ENCODE measurements at places on chromosomes 5 and 9. TPM values are rescaled to one million over a fixed set of nuclear protein-coding genes. Genes with fewer than 3 reads are reported as not detected.

DNA sequence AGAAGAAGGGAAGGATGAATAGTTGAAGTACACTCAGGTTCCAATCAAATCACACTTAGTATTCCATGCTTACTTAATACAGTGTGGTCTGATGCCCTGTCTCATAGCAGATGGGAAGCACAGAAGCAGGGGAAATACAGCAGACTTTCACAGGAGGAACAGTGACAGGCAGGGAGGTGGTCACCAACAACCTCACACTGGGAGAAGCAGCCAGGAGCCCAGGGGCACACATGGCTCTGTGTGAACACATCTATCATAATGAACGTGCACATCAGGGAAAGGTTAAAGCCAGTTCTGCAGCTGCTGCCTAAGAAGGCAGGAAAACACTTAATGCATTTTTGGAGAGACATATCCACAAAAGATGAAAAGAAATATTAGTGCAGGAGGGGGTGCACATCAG is 312.3 kb downstream of the MED10 start:
- H3K27ac ChIP-seq: no peak overlapping the region
- no peak for DNase-seq
- no peak overlapping the region for H3K4me3 ChIP-seq
- no peaks in the 10 kb centered on the region for H3K36me3 ChIP-seq
- H3K27me3 ChIP-seq: no peaks in the 10 kb centered on the region

- peak overlapping the region; percentile 31 for H3K4me3 ChIP-seq
- no peak for DNase-seq
- no peaks in the 10 kb centered on the region for H3K4me1 ChIP-seq
- H3K27ac ChIP-seq: peak overlapping the region; percentile 11
- peaks cover 4% of the 10 kb centered on the region for H3K27me3 ChIP-seq
- H3K36me3 ChIP-seq: no peaks in the 10 kb centered on the region
Observed at GRCh38 chr5:17218353-17219005, 1.0 kb downstream of the BASP1 start.

DNA sequence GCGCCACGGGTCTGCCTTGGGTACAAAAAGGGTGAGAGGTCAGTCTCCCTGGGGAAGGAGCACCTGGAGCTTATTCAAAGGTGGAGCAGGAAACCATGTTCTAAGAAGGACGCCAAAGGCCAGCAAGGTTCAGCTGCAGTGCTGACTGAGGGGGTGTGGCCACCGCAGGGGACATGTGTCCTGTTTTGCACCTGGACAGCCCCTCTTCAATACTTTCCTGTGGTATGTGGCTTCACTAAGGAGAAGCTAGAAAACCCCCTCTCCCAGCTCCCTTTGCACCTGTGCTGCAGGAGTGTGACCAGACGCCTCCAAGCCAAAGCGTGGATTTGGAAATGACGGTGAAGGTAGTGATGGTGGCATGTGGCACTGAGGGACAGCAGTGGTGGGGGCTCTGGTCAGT is 23.6 kb downstream of the TRIM14 start:
- H3K4me1 ChIP-seq: no peaks in the 10 kb centered on the region
- no peaks in the 10 kb centered on the region for H3K27me3 ChIP-seq
- no peak overlapping the region for H3K4me3 ChIP-seq
- H3K27ac ChIP-seq: no peak overlapping the region
- DNase-seq: no peak
- no peaks in the 10 kb centered on the region for H3K36me3 ChIP-seq

DNA sequence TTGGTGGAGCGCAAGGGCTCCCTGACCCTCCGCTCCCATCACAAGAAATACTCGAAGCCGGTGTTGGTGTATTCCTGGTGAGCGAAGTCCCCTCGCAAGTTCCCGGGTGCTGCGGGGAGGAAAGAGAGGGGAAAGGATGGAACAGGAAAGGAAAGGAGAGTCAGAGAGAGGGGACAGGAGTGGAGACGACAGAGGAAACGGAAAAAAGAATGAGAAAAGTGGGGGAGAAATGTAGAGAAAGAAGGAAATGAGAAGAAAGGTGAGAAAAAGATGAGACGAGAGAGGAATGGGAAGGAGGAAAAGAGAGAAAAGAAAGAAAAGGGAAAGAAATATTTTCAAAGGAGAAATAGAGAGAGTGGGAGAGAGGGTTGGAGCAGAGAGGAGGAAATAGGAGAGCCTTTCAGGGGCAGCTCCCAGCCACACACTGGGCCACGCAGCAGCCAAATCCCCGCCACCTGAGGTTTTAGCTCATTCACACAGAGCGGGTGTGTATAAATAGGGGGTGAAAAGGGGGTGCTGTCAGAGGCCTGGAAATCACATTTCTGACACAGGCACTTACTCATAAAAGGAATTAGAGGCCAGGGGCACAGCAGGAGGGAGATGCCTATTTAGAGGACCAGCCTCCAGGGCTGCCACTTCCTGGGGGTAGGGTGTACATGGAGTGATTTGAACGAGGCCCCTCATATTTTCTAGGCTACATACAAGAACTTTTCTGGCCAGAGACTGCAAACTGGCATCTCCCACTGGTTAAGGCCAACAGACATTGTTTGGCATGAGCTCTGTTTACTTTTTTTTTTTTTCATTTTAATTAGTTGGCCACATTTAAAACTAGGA is 555 bp downstream of the CFAP95 start:
- no peaks in the 10 kb centered on the region for H3K36me3 ChIP-seq
- no peak overlapping the region for H3K4me3 ChIP-seq
- DNase-seq: no peak
- H3K27ac ChIP-seq: no peak overlapping the region
- H3K4me1 ChIP-seq: no peaks in the 10 kb centered on the region

IL3 gene
- total RNA-seq: not detected

GARIN3 gene
- total RNA-seq: not detected

DNA sequence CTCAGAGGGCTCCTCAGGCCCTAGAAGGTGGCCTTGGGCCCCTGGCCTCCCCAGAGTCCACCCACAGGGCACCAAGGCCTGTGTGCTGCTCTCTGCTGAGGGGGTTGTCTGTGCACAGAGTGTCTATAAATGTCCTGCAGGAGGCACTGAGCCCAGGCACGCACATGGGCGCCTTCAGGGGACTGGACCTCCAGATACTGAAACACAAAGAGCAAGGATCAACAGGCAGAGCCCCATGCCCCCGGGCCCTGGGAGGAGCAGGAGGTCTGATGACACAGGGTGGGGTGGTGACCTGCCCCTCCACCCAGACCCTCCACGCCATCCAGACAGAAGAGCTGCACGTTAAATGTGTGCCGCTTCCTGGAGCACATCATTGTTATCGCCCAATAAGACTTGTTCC is 64.6 kb upstream of the SIMC1 start:
- H3K27me3 ChIP-seq: no peaks in the 10 kb centered on the region
- DNase-seq: no peak
- no peak overlapping the region for H3K27ac ChIP-seq

DAPK1 gene
- total RNA-seq: 46.0 TPM

GRCh38 chr5:927172-928015 is 34.7 kb downstream of the TRIP13 start:
- no peaks in the 10 kb centered on the region for H3K4me1 ChIP-seq
- no peak overlapping the region for H3K27ac ChIP-seq
- H3K36me3 ChIP-seq: no peaks in the 10 kb centered on the region

ACOT12 gene
- total RNA-seq: not detected

MEIKIN gene
- total RNA-seq: not detected

DNA sequence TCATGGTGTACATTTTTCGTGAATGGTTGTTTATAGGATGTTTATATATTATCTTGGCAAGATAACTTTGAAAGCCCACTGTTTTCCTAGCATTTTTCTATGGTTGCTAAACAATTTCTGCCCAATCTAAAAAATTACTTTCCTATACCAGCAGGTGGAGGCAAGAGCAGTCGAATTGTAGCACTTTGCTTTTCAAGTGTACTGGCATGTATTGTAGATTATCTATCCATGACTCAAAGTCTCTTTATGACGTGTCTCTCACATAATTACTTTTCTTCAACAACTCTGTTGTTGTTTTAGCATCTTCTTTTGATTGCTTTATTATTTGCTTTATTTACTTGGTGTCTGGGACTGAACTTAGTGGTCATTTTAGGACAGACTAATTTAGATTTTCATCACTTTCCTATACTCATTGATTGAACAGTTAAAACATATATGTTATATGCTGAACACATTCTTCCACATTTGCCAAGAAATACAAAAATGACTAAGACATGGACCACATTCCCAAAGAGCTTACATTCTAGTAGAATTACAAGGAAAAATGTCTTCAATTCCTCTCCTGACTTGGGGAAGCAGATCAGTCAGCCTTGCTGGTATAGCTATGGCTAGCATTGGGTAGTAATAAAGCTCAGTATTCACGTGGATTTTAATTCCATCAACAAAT is 20.7 kb downstream of the NLN start:
- H3K27ac ChIP-seq: no peak overlapping the region
- DNase-seq: no peak
- H3K36me3 ChIP-seq: no peaks in the 10 kb centered on the region
- no peak overlapping the region for H3K4me3 ChIP-seq
- H3K4me1 ChIP-seq: no peaks in the 10 kb centered on the region

- H3K27me3 ChIP-seq: no peaks in the 10 kb centered on the region
- no peaks in the 10 kb centered on the region for H3K36me3 ChIP-seq
- DNase-seq: no peak
- no peaks in the 10 kb centered on the region for H3K4me1 ChIP-seq
- H3K4me3 ChIP-seq: no peak overlapping the region
Observed at GRCh38 chr5:142095651-142096330, 12.8 kb upstream of the NDFIP1 start.

KCNIP1 gene
- 0.46 TPM for total RNA-seq

IL31RA gene
- total RNA-seq: 0.32 TPM

DNA sequence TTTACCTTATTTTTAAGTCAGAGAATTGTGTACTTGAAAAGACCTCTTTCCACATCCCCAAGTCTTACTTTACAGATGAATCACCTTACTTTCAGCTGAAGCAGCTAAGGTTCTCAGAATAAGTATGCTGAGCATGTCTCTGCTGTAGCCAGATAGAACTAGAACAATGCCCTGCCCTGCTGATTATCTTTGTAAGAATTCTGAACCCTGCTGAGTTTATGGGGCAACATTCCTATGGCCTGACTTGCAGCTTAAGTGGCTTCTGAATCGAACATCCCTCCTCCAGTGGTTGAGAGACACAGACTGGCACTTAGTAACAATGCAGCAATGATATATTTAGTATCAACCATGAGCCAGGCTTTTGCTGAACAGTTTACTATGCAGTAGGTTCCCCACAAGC is 592.0 kb upstream of the WWC1 start:
- no peaks in the 10 kb centered on the region for H3K4me1 ChIP-seq
- H3K4me3 ChIP-seq: no peak overlapping the region
- no peaks in the 10 kb centered on the region for H3K36me3 ChIP-seq
- H3K27ac ChIP-seq: no peak overlapping the region
- no peaks in the 10 kb centered on the region for H3K27me3 ChIP-seq
- no peak for DNase-seq
